ENCODE measurements at places on chromosomes 16 and 17.

- no peak for DNase-seq
Measured at GRCh38 chr17:78433780-78434335, 55.4 kb downstream of the PGS1 start.

- no peak for DNase-seq
Measured at GRCh38 chr17:39627047-39627711, 427 bp downstream of the PPP1R1B start.

DNA sequence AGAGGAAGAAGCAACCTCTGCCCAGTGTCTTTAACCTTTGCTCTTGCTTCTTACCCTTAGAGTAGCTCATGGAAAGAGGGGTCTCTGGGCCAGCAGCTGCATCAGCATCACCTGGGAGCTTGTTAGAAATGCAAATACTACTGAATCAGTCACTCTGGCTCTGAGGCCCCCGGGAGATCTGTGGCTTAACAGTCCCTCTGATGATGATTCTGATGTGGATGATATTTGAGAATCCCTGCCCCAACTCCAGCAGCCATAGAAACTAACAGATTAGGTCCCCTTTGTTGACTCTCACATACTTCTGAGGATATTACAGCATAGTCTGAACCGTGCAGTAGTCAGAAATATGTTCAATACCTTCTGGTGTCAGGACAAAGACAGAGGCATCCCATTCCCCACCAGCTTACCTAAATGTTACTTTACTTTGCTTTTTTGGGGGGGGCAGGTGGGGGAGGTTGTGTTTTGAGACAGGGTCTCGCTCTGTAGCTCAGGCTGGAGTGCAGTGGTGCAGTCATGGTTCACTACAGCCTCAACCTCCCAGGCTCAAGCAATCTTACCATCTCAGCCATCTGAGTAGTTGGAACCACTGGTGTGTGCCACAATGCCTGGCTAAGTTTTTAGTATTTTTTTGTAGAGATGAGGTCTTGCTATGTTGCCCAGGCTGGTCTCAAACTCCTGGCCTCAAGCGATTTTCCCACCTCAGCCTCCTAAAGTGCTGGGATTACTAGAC lies 220.1 kb downstream of the CCDC182 start:
- no peak for DNase-seq

DNA sequence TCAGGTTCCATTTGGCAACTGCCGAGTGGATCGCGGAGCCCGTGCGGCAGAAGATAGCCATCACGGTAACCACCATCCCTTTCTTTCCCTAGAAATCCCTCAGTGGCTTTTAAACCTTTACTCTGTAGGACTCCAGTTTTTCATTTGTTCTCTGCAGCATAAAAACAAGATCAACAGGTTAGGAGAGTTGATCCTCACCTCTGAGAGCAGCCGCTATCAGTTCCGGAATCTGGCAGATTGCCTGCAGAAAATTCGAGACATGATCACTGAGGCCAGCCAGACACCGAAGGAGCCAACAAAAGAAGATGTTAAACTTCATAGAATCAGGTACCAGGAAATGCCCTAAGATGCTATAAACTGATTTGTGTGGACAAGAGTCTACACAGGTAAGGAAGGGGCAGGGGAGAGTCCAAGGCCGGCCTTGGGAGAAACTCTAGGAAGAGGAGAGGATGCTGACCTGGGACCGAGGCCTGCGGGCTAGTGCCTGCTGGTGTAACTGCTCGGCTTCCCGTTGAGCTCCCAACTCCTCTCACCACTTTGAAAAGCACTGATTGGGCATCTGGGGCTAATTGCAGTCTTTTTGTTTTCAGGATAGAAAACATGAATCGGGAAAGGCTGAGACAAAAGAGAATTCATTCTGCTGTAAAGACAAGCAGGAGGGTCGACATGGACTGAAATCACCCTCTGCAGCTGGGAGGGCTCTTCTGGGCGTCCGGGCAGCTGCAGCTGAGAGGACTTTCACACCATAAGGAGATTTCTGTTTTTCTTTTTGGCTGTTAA lies 8.1 kb downstream of the MRPL58 start:
- DNase-seq: no peak

DNA sequence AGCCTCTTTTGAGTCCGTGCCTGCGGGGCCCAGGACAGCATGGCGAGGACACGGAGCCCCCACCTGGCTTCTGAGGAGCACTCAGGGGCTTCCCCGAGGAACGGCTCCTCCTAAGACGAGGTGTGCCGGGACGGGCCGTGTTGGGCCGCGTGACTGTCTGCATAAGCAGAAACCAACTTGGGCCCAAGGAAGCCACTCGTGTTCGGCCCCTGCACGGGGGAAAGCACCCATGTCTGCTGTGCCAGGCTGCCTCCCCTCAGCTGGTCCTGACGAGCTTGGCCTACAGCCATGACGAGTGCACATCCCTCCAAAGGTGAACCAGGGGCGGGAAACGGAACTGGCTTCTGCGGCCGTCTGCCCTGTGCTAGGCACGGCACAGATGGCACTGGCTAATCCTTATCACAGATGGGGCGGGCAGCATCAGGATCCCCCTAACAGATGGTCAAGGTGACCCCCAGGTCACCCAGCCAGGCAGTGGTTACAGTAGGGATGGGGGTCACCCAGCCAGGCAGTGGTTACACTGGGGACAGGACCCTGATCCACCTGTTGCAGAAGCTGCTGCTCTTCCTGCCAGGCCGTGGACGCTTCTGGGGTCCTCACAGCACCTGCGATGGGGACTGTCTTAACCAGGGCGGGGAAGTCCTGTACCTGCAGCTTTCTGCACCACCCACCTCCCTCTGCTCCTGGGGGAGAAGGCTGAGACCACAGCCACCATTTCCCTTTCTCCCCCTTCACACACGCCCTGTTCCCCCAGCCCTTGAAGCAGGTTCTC lies 25.6 kb downstream of the MRM3 start:
- no peak for DNase-seq

- no peak for DNase-seq
Measured at GRCh38 chr16:3642397-3643094, 11.9 kb upstream of the DNASE1 start.

DNA sequence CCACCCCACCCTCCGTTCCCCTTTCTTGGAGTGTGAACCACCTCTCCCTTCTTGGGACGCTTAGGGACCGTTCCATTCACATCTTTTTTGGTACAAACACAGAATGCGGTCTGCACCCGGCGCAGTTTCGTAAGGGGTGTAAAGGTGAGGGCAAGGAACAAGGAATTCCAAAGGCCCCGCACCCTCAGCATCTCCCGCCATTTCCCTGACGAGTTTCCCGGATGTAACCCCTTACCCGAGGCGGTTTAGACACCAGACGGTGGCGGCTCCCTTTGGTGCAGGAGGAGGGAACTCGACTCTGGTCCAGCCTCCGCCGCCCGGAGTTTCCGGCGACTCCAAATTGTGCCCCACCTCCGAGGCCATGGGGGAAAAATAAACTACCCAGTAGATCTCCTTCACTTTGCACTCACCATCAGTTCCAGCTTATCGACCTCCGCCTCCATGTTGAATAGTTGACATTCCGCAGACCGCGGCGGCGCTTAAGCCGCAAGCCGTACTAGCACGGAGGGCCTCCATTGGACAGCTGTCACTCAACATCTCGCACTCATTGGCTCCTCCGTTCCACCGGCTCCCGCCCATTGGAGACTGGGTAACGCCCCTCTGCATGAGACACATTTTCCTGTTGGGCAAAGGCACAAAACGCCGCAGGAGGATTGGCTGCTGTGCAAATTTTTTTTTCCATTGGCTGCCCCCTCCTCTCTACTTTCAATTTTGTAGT lies at the start of gene SKA2:
TSS of gene SKA2 (minus strand) at position 466 of the 718 bp plus-strand sequence. CDS start at position 443, 23 bp downstream.
- DNase-seq: peak; percentile 99

- DNase-seq: no peak
Measured at GRCh38 chr16:75572864-75573542, 6.8 kb downstream of the GABARAPL2 start.

- no peak for DNase-seq
Measured at GRCh38 chr17:54451051-54451450, 449.6 kb upstream of the TOM1L1 start.

GRCh38 chr16:48136547-48137360 lies 19.0 kb downstream of the ABCC12 start:
- no peak for DNase-seq

DNA sequence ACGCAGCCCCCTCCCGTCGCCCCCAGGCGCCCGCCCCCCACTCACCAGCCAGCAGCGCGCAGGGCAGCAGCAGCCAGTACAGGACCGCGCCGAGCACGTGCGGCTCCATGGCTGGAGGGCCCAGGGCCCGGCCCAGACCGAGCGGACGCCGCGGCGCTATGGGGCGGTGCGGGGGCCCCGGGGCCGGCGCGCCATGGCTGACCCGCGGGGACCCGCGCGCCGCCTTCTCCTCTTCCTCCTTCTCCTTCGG lies 239 bp downstream of the PIEZO1 start:
- DNase-seq: no peak

DNA sequence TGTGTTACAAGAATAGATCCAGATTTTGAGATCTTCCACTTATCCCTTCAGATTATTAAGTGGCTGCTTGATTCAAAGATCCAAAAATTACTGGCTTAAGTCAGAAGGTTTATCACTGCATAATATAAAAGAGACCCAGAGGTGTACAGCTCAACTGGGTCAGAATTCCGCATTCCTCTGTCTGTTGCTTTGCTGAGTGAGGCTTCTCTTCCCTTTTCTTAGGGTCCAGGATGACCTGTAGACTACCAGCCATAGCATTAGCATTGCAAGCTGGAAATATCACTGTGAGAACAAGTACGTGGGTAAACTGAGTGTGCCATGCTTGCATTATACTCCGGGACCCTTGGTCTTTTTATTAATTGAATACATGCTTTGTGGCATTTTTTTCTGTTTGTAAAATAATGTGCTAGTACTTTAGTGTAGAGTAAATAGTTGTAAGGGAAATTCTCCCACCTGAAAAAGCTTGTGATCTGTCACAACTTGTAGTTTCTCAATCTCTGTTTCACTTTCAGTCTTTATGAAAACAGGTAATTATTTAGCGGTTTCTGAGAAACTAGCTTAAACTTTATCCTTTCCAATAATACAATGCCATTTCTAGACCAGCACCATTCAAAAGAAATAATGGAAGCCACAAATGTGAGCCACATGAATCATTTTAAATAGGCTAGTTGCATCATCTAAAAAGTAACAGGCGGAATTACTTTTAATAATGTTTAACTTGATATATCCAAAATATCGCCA lies 61.6 kb downstream of the TNRC6C start:
- no peak for DNase-seq

GRCh38 chr16:71479420-71479819 lies 9.7 kb downstream of the ZNF19 start:
- DNase-seq: no peak

DNA sequence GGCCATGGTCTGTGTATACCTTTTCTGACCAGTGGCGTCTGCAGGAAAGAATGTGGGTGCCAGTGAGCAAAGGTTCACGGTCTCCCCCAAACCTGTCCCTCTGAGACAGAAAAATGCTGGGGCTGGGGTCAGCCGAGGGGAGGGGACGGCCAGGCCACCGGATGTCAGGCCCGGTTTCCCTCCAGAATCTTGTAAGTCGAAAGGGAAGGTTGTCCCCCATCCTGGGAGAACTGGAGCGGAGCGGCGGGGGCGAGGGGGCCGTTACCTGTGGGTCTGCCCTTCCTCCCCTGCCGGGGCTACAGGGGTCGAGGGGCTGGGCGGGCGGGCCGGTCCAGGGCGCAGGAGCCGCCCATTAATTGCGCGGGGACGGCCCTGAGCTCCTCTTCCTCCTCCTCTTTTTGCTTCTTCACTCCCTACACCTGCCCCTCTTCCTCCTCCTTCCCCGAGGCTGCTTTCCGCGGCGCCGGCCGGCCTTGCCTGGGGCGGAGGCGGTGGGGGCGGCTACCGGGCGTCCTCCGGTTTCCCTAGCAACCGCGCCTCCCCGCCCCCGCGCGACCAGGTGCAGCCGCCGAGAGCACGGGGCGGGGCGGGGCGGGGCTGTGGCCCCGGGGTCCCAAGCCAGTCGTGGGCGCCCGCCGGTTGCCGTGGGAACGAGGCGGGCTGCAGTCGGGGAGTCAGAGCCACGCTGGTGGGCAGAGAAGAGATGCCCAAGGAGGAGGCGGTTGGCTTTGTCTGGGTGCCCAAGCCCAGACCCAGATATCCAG lies at the start of gene MARCHF10:
TSS of gene MARCHF10 (minus strand) at position 503 of the 764 bp plus-strand sequence. CDS start 6,579 bp downstream, outside the sequence.
- peak; percentile 34 for DNase-seq

DNA sequence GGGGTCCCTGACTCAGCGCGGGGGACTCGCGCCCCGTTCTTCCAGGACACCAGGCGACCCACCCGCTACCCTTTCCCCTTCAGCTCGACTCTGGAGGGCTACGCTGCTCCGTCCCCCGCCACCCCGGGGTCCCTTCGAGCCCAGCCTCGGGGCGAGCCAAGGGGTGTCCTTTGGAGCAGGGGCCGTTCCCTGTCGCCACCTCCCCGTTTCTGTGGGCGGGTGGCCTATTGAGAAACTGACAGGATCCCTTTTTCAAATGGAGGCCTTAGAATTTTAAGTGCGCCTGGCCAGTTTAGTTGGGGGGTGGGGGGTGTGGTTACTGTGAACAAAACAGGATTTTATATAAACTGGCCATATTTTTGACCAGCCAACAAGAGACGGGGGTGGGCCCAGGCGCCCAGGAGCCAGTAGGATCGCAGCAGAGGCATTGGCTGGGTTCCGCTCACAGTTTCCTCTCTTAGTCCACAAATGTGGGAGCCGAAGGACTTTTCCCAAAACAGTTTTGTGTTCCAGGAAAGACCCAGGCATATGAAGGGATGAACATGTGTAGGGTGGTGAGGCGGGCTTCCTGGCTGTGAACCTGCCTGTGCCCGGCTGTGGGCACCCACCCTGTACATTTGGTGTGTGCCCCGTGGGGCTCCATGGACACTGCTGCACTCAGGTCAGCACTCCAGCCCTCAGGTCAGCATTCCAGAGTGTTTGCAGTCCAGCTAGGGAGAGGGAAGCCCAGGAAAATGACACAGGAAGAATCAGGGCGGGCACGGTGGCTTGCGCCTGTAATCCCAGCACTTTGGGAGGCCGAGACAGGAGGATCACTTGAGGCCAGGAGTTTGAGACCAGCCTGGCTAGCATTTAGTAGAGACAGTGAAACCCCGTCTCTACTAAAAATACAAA lies 722 bp upstream of the TIMP2 start:
- no peak for DNase-seq

GRCh38 chr17:16243801-16244567 lies 27.0 kb downstream of the PIGL start:
- DNase-seq: peak; percentile 55

GRCh38 chr16:58421529-58421928 lies 29.3 kb downstream of the GINS3 start:
- DNase-seq: no peak

DNA sequence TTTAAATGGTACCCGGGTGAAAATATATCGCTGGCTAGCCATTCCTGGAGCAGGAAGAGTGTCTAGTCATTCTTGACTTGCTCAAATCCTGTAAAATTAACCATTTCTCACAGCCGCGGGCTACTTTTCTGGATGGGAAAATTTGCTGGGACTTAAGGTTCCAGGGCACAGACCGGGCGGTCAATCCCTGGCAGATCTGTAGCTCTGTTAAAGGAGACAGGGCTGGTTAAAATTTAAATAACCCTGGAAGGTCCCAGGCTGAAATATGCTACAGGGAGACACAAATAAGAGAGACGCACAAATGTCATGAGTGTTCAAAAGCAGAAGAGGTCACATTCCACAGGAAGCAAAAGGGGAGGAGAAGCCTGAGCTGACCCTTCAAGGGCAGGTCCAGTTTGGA lies 229.6 kb upstream of the HSBP1 start:
- DNase-seq: no peak
